ENCODE measurements at places on chromosomes 5 and 9.

GRCh38 chr5:43304525-43304924, 8.7 kb downstream of the HMGCS1 start:
- peak; percentile 89 for DNase-seq

DNA sequence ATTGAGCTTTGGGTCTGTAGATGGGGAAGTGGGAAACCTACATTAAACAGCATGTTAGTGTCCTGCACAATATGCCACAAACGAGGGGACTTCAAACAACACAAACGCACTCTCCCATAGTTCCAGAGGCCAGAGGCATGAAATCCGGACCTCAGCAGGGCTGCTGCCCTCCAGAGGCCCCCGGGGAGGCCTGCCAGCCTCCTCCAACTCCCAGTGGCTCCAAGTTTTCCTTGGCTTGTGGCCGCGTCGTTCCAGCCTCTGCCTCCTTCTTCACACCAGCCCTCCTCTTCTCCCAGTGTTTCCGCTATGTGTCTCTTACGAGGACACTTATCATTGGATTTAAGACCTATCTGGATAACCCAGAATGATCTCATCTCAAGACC, 13.3 kb upstream of the COL5A1 start:
- no peak for DNase-seq

GRCh38 chr5:146284016-146284415, 54.6 kb upstream of the POU4F3 start:
- no peak for DNase-seq

DNA sequence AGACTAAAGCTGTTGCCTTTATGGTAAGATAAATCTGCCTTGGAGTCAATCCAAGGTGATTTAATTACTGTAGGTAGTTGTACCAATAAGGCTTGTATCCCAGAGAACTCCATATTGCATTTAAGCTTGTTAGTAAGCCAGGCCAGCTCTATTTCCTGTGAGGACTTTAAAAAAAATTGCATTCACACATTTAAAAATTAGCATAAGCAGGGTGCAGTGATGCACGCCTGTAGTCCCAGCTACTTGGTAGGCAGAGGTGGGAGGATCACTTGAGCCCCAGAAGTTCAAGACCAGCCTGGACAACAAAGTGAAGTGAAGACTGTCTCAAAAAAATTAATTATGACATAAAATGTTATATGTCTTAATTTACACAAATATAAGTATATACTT, 28.7 kb upstream of the ABL1 start:
- DNase-seq: no peak

DNA sequence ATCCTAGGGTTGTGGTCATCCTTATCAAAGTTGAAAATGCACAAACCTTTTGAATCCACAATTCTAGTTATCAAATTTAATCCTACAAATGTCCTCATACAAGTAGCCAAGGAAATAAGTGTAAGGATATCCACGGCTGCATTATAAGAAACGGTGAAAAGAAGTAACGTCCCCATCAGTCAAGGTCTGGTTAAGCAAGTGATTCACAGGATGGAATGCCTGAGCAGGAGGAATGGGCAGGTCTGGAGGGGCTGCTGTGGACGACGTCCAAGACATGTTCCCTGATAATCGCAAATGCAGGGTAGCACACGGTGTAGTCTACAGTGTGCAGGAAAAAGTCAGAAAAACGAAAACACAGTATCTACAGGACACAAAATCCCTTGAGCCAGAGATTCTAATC, 118.6 kb downstream of the ADAMTS2 start:
- DNase-seq: no peak

DNA sequence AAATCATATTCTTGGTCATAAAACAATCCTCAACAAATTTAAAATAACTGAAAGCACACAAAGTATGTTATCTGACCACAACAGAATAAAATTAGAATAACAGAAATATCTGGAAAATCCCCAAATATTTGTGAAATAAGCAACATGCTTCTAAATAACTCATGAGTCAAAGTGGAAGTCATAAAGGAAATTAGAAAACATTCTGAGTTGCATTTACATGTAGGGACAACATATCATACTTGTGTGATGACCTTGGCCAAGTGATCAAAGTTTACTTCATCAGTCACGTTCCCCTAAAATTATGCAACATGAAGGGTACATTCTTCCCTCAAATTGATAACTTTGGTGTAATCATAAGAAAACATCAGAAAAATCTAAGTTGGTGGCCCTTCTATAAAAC, 64.7 kb downstream of the CSF2 start:
- peak; percentile 62 for DNase-seq

DNA sequence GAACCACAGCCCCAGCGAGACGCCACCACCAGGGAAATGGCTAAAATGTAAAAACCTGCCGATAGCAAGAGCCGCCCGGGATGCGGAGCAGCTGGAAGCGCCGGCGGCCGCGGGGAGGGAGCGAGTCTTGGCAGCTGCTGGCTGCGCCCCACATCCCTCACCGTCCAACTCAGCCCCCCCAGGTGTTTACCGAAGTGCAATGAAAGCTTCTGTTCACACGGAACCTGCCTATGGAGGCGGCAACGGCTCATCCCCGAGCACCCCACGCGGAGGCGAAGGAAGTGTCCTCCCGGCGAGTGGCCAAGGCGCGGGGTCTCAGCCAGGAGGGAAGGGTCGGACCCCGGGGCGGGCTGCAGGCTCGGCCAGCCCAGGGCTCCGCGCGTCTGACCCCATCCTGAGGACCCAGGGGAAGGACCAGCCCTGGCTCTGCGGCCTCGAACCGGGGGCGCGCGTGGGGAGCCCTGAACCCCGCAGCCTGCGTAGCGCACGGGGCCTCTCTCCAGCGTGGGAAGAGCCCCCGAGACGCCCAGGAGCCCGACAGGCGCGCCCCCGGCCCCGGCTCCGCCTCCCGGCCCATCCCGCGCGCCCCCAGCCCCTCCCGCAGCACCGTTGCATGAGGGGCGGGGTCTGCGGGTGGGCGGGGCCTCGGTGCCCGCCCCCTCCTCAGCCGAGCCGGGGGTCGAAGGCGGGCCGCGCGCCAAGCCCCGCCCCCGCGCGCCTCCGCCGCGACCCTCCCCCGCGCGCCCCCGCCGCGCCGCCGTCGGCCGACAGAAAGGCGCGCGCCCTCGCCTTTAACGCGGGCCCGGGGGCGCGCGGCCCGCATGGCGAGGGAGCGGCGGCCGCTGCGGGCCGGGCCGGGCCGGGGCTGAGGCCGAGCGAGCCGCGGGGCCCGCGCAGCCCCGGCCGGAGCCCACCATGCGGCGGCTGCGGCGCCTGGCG, at the start of gene DIPK1B:
Gene DIPK1B, plus strand, starts transcription at position 822 of the 939 bp plus-strand sequence. Its CDS starts 94 bp downstream, at position 916.
- no peak for DNase-seq

DNA sequence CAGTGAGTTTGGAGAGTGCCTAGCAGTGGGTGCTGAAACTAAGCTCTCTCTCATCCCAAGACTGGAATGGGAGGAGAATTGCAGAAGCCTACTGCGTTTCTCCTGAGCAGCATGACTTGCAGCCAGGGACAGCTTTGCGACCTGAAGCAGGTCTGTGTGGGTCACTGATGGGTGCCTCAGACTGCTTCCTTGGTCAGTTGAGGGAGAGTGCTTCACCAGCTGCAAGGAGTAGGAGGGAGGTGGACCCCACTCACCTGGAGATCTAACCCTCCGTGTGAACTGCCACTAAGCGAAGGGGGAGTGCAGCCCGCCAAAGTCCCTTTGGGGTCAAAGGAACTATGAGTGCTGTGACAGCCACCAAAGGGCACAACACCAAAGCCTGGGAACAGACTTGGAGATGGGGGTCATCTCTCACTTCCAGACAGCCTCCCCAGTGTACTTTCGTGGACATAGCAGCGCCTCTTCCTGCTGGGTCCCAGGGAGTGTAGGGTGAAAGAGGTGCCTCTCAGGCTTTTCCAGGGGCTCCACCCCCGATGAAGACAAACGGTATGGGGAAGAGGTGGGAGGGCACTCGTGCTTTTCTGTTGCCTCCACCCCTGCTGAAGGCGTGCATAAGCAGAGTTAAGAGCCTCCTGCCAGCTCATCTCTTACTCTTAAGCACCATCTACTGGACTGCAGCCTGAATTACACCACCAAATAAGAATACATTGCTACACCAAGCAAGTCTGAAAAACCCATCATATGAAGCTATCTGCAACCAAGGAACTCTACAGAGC, 34.3 kb upstream of the MACIR start:
- peak; percentile 74 for DNase-seq

DNA sequence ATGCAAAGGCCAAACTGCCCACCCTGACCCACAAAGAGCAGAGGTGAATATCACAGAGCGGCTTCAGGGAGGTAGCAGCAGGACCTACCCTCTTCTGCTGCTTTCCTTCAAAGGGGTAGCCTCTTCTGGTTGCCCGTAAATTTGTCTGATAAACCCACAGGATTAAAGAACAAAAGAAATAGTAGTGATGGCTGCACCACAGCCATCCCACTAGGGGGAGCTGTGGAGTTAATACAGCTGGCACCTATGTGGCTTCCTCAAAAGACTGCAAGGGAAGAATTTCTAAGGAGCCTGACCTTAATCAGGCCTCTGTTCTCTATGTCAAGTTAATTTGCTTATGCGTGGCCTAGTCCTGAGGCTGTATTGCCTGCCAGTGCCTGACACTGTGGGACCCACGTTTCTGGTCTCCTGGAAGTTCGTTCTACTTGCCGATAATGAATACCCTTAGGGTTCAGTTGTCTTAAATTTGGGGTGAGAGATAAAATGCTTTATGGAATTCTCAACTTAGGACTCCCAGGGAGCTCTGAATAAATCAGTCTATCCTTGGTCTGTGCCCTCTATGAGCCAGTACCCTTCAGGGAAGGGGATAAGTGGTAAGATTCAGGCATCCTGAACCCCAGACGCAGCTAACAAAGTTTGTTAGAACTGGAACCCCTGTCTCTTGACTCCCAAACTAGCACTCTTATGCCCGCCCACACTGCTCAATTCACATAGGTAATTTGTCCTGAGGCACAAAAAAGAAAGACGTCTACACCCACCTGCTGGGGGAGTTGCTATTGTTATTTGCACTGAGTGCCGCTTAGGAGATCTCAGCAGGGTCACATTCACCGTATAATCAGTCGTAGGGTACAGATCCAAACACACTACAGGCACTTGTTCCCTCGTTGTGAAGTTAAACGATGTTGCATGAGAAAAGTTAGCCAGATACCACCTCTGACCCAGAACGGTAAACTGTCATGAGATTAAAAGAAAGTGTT, 77.1 kb downstream of the SUSD1 start:
- DNase-seq: peak; percentile 85

- DNase-seq: no peak
Observed at GRCh38 chr5:144864118-144864517, 693.4 kb downstream of the KCTD16 start.

GRCh38 chr5:42984307-42984706, 55.8 kb downstream of the ANXA2R start:
- no peak for DNase-seq

DNA sequence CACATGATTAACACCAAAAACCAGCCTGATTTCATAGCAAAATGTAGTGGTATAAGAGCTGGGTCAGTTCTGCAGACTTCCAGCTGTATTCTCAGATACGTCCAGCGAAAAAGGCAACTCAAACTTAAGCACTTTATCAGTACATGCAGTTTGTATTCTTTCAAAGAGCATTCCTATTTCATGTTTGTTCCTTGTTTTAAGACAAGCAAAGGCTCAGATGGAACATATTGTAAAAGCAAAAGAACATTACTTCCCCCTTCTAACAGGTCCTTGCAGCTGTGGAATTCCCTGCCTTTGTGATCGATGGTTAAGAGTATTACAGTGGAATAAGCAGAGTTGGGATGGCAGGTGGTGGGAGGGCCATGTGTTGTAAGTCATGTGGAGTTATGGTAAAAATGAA, 86.3 kb upstream of the GRHPR start:
- DNase-seq: no peak

DNA sequence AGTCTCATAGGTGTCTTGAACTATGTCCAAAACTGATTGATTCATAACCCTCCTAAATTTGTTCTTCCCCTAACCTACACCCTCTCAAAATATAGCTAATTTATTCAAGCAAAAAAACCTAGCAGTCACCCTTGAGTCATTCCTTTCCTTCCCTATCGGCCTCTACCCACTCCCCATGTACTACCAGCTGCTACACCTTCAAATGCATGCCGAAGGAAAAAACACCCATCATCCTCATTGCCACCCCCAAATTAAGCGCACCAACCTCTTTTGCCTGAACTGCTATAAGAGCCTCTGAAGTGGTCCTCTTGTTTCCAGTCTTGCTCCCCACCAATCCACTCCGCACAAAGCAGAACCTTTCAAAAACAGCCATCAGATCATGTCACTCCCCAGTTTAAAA, 12.6 kb downstream of the LIFR start:
- no peak for DNase-seq

DNA sequence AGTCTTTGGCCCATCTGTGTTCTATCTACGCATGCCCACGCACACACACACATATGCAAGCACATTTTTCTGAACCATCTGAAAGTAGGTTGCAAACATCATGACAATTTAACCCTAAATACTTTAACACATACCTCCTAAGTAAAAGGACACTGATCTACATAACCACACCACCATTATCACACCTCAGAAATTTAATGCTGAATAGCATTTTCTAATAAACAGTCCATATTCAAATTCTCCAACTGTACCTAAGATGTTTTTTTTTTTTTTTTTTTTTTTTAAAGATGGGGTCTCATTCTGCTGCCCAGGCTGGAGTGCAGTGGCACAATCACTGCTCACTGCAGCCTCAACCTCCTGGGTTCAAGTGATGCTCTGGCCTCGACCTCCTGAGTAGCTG, 35.5 kb downstream of the DDX31 start:
- DNase-seq: no peak

DNA sequence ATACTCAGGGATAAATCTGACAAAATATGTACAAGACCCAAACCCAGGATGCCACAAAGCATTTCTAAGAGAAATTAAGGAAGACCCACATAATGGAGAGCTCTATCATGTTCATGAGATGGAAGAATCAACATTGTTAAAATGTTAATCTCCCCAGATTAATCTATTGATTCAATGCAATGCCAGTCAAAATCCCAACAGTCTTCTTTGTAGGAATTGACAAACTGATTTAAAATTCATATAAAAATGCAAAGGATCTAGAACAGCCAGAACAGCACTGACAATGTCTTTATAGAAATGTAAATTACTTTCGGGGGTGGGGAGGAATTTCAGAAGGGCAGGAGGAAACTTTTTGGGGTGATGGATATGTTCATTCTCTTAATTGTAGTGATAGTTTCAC, 281.6 kb upstream of the SEMA6A start:
- no peak for DNase-seq

GRCh38 chr9:135083831-135084230, 3.6 kb upstream of the OLFM1 start:
- DNase-seq: no peak

- no peak for DNase-seq
Observed at GRCh38 chr5:153807801-153808200, 230.9 kb downstream of the FAM114A2 start.

GRCh38 chr9:7185612-7186011, 427.8 kb downstream of the KDM4C start:
- DNase-seq: no peak

GRCh38 chr5:74660140-74660539, 19.6 kb upstream of the ENC1 start:
- DNase-seq: no peak

GRCh38 chr5:34475249-34475966, 180.7 kb upstream of the RAI14 start:
- DNase-seq: no peak

- no peak for DNase-seq
Observed at GRCh38 chr5:116176121-116176520, 91.3 kb downstream of the COMMD10 start.
